ENCODE measurements at places on chromosomes 11 and 22.
A peak's percentile ranks its signal among the peaks of the same experiment; 100 is the strongest.

GRCh38 chr11:68497761-68498160, 37.2 kb downstream of the PPP6R3 start:
- DNase-seq = no peak

- DNase-seq = peak; percentile 85
Observed at GRCh38 chr11:61004761-61005181, 33.3 kb downstream of the CD6 start.

DNA sequence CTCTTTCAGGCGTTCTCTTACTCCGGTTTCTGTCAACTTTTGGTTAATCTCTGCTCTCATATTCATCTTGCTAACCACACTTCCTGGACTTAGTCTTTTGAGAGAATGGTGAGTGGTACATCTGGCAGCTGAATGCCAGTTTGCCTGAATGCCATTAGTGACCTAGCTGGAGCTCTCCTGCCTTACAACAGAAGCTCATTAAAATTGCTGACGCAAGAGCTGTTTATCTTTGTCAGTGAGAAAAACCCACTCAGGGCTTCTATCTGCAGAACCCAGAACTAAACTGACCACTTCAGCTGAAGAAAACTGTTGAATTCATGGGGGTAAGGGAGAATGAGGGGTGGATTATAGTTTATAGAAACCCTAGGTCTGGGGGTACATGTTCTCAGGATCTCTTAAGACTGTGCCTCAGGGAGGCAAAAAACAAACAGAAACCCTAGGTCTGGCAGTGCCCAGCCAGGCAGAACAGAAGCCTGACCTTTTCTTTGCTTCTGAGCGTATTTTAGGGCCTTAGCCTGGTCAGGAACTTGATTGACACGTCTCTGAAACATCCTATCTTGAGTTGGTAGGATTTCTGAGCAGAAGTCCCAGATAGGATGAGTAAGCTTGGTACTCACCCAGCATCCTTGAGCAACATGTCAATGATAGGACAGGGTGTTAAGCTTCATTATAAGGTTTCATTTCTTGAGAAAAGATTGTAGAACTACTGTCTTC, 52.8 kb upstream of the YWHAH start:
- no peak for DNase-seq

DNA sequence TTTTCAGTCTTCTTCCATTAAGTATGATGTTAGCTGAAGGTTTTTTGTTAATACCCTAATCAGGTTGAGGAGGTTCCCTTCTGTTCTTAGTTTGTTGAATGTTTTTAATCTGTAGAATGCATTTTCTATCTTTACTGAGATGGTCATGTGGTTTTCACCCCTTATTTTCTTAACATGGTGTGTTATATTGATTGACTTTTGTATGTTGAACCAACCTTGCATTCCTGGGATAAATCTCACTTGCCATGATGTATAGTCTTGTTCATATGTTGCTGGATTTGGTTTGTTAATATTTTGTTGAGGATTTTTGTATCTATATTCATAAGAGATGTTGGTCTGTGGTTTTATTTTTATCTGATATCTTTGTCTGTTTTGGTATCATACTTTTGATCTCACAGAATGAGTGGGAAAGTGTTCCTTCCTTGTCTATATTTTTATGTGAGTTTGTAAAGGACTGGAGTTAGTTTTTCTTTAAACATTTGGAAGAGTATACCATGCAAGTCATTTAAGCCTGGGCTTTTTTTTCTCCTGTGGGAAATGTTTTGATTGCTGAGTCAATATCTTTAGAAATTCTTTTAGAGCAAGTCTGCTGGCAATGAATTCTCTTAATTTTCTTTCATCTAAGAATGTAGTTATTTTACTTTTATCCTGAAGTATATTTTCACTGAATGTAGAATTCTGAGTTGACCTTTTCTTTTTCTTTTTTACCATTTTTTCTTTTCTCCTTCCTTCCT, 5.5 kb upstream of the P4HA3 start:
- DNase-seq = no peak

DNA sequence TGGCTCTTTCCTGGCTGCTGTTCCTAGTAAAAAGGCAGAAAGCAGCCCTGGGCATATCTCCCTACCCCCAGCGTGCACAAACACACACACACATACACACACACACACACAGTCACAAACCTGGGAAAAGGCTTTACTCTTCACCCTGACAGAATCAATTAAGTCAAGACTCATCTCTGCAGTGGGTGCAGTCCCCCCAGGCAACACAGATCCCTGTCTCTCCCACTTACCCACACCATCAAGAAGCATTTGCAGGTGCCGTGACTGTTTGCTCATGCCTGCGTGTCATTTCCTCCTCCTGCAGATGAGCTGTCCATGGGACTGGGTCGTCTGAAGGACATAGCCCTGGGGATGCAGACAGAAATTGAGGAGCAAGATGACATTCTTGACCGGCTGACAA, 28.6 kb downstream of the SNAP29 start:
- DNase-seq = no peak

DNA sequence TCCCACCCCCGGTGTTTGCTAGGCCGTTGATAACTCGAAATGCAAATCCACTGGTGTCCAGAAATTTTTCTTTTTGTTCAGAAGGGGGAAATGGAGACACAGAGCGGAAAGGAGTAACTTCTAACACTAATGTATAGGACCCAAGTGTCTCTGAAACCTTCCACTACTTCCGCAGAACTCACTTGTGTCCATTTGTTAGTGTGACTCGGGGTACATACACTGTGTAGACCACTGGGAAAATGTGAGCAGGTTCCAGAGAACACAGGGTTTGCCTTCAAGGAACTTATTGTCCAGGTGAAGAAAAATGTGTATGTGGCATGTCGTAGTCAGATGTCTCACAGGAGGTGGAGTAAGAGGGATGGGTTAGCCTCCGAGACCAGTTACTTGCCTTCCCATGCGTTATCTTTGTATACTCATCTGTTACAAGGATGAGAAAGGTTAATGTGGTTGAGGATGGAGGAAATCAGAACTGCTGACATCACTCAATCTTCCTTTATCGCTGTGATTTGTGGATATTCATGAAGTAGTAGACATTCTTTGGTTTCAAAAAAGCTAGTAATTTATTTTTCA, 857 bp downstream of the ARCN1 start:
- DNase-seq = peak; percentile 24

- DNase-seq = no peak
Observed at GRCh38 chr11:80995523-80995922, 1554.7 kb upstream of the TENM4 start.

DNA sequence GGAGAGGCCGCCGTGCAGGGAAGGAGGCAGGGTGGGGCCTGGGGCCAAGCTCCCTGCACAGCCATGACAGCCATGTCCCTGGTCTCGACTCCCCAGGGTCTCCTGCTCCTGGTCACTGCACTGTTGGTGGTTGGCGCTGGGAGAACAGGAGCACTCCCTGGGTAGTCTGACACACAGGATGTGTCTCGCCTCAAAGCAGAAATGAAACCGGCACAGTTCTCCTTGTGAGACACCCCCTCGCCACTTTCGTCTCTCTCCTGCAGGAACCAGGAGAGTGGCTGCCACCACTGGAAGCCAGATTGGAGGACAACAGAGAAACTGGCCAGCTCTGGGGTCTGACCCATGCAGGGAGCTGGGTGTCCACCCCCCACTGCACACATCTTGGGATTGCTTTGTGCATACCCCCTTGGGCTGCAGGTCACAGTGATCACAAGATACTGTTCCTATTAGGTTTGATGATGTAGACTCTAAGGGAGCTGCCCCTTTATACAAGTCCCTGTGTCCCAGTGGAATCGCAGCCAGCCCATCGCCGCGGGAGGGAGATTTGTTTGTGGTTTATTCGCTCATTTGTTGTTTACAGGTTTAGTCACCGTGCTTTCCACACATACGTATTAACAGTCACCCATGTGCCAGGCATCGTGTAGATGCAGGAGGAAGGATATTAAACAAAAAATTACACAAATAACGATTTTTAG, 27.0 kb upstream of the YWHAH start:
- DNase-seq = no peak

- DNase-seq = no peak
Observed at GRCh38 chr22:36435516-36436415, 45.7 kb downstream of the TXN2 start.

GRCh38 chr11:83033972-83034672, 37.6 kb downstream of the RAB30 start:
- DNase-seq = no peak
